ENCODE measurements at places on chromosomes 2 and 18.

GRCh38 chr18:76498064-76498463 is 3.0 kb upstream of the ZNF516 start:
- DNase-seq, result no peak

- DNase-seq, result no peak
These were observed 831.3 kb downstream of the CPS1 start for GRCh38 chr2:211387734-211388133.

DNA sequence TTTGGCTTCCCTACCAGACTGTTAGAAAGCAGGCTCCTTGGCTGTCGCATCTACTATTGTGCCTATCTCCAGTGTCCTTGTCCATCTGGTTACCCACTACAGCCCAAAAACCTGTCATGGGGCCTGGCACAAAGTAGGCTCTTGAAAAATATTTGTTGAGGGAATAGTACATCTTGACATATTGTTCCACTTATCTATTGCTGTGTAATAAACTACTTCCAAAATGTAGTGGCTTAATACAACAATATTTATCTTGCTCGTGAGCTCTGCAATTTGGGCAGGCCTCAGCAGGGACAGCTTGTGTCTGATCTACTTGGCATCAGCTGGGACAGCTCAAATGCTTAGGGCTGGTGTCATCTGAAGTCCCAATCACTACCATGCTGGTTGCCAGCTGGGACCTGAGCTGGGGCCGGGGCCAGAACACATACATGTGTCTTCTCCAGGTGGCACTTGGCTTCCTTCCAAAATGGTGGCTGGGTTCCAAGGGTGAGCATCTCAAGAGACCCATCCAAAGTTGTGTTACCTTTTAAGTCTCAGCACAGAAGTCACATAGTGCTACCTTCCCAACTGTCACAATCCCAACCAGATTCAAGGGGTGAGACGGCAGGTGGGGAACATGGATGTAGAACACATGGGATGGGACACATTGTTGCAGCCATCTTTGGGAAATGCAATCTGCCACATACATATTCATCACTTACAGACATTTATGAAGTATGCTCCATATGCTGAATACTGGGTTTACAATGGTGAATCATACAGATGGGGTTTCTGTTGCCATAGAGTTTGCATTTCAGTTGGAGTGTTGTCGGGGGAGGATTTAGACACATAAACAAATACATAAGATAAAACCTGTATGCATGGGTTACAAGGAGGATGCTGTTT is 134.2 kb downstream of the FOXI3 start:
- no peak for DNase-seq

- no peak for DNase-seq
These were observed 14.6 kb downstream of the ZEB2 start for GRCh38 chr2:144505245-144505831.

GRCh38 chr2:121567452-121567851 is 36.8 kb downstream of the RNU4ATAC start:
- no peak for DNase-seq

DNA sequence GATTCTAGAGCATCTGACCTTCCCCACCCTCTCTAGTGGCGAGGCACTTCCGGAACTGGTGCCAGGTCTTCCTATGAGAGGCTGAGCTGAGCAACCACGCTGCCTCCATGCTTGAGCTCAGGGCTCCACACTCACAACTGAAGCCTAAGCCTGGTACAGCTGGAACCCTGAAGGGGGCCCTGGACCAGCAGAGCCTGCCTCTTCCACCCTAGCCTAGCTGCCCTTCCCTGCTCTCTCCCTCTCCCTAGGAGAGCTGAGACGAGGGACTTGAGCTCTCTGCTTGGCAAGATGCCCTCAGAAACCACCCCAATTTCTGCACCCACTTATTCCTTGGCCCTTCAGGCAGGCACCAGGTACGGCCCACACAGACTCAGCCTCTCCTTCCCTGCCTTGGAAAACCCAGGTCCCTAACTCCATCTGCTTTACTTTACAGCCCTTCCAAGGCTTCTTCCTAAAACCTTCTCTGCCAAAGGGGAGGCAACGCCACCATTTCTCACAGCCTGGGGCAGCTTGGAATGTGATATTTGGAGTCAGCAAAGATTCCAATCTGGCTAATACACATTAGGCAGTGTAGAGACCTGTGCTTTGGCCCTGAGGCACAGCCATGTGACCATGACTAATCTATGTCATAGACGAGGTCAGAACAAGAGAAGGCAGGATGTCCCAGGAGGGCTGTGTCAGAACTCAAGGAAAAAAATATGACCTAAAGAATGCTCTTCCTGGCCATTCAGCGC is 18.8 kb downstream of the COX7A2L start:
- DNase-seq, result no peak

GRCh38 chr2:84902526-84902925 is 2.9 kb upstream of the TMSB10 start:
- no peak for DNase-seq

GRCh38 chr18:54127759-54128378 is 96.6 kb downstream of the MBD2 start:
- DNase-seq, result no peak

- DNase-seq, result no peak
These were observed 95.4 kb downstream of the MAP2 start for GRCh38 chr2:209519271-209519670.

DNA sequence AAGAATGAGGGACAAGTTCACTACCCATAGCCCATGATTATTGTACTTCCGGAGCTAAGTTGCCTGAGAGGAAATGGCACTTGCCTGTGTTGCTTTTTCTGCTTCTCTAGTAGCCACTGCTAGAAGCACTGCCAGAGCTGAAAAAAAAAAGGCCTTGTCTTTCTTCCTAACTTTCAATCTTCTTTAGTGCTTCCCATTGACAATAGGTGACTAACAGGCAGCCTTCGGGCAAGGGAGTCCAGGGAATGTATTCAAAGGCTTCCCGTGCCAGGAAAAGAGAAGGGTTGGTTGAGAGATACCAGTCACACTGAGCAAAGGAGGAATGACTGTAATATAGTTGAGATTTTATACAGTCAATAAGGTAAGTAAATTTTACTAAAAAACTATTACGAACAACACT is 242.0 kb downstream of the CALCRL start:
- DNase-seq, result no peak

DNA sequence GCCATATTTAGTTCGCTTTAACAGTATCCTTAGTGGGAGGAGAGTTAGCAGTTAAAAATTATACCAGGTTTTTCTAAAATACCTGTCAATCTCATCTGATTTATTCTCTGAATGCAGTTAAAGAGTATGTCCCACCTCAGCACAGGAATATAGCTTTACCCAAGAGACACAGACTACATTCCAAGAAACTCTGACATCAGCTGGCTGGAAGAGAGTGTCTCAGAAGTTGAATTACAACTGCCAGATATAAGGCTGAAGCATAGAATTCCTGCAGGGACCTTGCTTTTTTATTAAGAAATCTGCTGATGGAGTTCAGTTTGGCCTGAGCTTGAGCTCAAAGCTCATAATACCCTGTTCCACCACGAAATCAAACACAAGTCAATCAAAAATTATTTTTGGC is 25.4 kb upstream of the CNTNAP5 start:
- DNase-seq, result no peak

DNA sequence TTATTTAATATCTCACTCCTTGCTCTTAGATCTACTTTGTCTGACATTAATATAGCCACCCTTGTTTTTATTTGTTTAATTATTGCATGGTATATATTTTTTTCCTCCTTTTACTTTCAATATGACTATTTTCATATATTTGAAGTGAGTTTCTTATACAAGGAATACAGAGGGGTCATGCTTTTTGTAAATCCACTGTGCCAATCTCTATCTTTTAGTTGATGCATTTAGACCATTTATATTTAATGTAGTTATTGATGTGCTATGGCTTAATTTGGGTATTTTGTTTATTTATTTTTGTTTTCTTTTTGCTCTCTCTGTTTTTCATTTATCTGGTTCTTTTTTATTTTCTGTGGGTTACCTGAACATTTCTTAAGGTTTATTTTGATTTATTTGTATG is 750.6 kb downstream of the TMEM182 start:
- no peak for DNase-seq

GRCh38 chr18:54251606-54252390 is 17.5 kb upstream of the POLI start:
- no peak for DNase-seq

- no peak for DNase-seq
These were observed 55.1 kb downstream of the COL4A3 start for GRCh38 chr2:227219312-227220105.

DNA sequence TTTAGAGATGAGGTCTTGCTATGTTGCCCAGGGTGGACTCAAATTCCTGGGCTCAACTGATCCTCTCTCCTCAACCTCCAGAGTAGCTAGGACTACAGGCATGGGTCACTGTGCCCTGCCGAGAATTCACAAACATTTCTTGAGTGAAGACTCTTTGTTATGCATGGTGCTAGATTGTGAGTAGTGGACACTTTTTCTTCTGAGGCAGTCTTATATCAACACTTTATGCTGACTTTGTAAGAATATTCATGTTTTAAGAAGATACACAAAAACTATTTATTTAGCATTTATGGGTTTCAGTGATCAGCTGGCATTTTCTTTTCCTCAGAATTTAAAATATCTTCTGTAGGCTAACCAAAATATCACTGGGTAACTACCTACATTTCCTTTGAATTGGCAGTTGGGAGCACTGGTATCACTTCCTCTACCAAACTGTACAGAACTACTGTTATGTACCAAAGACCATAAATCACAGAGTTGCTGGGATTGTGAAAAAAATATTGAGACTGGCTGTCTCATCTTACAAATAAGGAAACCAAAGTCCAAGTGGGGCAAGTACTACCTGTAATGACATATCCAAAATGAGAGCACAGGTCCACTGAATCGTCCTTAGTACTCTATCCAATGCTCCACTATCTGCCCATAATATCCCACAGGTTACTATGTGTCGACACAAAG is 34.0 kb downstream of the DOCK10 start:
- no peak for DNase-seq

DNA sequence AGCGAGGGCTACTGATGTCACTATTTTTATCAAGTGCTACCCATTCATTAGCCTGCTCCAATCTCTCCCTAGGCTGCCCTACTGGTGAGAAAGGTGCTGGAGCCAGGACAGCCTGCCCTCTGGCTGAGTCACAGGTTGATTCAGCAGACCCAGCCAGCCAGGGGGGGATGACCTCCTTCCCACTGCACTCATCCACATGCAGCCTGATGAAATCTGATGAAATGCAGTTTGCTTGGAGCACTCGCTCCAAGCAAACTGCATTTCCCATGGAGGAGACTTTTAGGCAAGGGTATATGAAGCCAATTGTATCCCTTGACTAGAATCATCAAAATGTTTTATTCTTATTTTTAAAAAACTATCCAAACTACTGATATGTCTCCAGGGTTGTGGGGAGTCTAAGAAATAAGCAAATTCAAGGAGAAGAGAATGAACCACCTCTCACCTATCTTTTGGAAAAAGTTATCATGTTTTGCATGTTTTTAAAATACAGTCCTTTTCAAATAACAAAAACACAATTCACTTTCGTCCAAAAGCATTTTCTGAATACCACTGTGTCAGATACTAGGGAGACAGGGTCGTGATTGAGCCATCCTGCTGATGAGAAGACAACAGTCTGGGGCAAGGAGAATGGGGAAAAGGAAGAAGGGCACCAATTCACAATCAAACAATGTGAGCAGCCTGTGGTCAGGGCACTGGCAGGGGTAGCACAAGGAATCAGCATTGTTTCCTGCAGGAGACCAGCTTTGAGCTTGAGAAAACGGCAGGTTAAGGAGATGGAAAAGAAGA is 128.3 kb downstream of the AFF3 start:
- no peak for DNase-seq

DNA sequence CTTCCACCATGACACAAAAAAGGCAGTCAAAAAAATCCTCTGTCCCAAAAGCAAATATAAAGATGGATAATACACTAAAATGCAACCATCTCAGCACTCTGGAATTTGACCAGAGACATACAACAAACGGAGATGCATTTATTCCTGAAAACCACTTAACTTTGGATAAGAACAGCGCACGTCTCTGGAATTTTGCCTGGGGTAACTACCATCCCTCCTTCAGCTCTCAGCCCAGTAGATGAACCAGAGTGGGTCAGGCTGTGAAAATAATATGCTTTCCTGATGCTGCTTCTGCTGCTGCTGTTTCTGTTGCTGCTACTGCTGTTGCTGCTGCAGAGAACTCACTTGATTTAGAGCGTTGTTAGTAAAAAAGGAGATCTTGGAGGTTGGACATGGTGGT is 133.8 kb upstream of the ACVR2A start:
- DNase-seq, result no peak

GRCh38 chr2:187917535-187917934 is 363.3 kb upstream of the TFPI start:
- DNase-seq, result no peak

DNA sequence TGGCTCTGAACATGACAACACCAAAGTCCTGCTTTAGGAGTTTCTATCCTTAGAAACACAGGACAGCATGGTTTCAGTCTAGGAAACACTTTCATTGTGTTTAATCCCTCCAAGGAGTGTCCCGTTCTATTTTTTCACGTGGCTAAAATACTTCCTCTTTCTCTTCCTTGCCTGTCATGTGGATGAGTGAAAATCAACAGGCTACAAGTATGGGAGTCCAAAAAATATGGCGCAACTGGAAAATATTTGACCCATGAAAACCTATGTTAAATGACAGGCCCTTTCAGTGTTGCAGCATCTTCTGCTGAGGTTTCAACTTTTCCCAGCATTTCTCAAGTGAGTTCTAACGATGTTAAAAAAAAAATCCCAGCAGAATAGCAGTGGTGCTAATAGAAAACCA is 146.3 kb downstream of the LAMA3 start:
- DNase-seq, result no peak

- DNase-seq, result no peak
These were observed 25.4 kb upstream of the CDH7 start for GRCh38 chr18:65725251-65726050.

DNA sequence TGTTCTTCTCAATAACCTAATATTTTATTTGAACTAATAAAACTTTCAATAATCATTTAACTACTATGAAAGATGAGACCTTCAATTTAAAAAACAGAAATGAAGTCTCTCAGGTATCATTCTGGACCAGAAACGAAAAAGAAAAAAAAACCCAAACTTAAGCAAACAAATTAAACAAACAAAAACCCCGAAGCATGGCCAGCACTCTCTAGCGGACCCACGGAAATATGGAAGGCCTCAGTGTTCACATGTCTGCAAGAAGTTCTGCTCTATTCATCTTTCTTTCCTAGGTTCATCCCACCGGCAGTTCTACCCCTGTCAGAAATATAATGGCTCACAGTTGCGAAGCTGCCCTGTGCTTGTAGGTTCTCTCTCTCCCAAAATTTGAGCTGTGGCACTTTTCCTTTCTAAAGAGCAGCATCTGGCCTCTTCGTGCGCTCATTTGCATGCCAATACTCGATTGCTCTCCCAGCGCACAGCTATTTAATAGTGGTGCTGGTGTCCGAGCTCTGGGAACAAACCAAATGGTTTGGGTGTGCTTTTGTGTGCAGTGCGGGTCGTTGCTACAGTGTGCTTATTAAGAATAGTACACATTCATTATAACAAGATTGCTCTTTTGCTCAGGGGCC is 129.0 kb upstream of the ZEB2 start:
- DNase-seq, result no peak

DNA sequence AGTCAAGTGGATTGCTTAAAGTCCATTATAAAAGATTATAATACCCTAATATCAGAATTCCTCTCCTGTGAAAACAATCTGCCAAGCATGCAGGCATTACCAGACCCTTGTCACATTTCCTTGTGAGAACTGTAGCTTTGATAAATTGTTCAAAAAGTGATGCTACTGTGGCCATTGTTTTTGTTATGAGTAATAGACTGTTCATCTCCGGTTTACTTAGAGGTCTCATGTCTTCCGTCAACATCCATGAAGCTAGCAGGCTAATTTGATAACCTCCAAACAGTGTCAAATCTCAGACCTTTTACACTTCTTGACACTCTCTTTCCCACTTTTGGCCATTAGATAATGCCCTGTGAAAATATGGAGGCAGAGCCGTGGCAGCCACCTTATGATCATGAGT is 342.7 kb downstream of the CPS1 start:
- DNase-seq, result no peak
